Activated effector memory CD4-positive, alpha-beta T cell treated with anti-CD3 and anti-CD28 coated beads, Interleukin-2, amount 50 U/mL, for 16 hours (primary cell): ENCODE measurements at places on chromosomes 2 and 18.

GRCh38 chr2:203867561-203868200, at the start of gene CTLA4:
TSS of gene CTLA4 (plus strand) at chr2:203867771. CDS start at chr2:203867943, 172 bp downstream.
- no peak for DNase-seq

DNA sequence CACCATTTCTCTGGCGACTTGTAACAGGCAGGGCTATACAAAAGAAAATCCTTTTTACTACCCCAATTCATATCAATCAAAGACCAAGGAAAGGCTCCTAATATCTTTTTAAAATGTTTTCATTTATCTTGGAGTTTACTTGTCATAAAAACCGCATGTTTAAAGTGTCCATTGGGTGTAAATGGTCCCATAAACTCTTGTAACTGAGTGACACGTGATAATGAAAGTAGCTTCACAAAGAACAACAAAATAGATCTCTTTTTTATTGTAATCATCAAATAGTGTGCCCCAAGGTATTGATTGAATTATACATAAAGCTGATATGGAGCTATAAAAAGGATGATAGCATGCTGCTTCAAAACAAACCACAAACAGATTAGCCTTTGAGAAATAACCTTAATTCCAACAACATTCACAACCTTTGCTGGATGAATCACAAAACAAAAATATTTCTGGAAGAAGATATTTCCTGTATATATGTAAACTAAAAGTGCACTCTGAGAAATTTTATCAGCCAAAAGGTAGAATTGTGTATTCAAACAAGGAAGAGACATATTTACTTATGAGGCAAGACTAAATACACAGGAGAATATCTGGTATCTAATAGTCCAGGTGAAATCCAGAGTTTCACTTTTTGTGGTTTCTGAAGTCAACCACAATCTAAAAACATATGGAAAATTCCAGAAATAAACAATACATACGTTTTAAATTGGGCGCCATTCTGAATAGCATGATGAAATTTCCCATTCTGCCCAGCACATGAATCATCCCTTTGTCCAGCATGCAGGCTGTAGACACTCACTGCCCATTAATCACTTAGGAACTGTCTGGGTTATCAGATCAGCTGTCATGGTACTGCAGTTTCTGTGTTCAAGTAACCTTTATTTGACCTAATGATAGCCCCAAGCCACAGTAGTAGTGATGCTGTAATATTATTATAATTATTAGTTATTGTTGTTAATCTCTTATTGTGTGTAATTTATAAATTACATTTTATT, 237.5 kb downstream of the PIK3C3 start:
- no peak for DNase-seq

- no peak for DNase-seq
Observed at GRCh38 chr2:82198809-82199492, 1894.4 kb upstream of the LRRTM1 start.

DNA sequence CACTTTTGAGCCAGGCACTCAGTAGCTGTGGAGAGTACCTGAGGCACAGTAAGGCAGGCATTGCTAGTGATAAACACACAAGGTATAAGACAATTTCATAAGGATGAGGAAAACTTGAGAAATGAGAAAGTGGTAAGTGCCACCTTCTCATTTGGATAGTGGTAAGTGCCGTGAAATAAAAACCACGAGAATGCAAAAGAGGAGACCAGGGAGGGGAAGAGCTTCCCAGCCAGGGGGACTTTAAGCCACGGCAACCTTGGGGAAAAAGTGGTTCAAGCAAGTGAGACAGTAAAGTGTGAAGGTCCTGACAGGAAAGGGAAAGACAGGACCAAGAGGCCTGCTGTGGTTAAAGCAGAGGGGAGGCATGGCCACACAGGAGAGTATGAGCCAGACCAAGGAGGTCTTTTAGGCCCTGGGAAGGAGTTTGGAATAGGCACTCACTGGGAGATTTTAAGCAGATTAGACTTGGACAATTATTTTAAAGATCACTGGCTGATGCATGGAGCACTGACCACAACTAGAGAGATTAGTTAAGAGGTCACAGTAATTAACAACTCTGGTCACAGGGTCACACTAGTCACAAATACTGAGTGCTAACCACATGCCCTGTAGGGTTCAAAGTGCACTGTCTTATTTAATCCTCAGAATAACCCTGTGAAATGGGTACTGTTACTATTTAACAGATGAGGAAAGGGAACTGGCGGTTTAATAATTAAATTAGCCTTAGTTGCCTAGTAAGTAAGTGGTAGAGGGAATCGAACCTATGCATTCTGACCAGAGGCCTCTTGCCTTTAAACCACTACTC, 50.1 kb downstream of the THOC1 start:
- no peak for DNase-seq

GRCh38 chr2:107168141-107168540, 282.2 kb upstream of the ST6GAL2 start:
- no peak for DNase-seq

- DNase-seq: no peak
Observed at GRCh38 chr2:149928011-149928410, 340.4 kb upstream of the MMADHC start.

- DNase-seq: no peak
Observed at GRCh38 chr2:23940718-23941620, 706 bp downstream of the UBXN2A start.

DNA sequence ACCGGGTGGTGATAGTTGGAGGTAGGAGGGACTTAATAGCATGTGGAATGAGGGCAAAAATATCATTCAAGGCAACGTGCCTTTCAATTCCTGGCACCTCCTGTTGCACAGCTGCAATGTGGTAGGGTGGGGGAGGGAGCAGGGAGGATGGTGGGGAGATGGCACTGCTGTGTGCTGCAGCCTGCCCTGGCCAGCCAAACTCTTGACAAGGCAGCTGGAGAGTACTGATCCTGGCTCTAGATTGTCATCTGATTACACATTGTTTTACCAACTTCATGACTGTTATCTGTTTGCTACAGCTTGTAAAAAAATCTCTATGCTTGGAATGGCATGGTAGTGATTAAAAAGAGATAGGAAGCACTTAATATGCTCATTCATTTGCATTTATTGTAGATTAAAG, 47.7 kb downstream of the PLCL1 start:
- DNase-seq: no peak

- DNase-seq: no peak
Observed at GRCh38 chr2:26000561-26001082, 18.3 kb upstream of the KIF3C start.

GRCh38 chr2:86783615-86784339, 6.9 kb downstream of the CD8A start:
- DNase-seq: no peak

DNA sequence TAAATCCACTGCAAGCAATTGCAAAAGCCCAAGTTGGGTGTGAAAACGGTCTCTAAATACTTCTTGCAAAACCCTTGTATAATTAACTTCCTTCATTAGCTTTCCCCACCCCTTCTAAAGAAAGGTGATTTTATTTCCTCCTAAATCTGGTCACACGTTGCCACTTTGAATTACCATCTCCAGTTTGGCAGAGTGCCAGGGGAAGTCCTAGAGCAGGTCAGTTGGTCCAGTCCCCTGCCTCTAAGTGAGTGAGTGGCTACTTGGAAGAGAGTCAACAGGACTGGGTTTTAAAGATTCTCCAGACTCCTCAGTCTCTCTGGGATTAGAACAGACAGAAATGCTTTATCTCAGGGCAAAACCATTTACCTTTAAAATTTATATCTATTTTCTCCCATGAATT, 18.7 kb upstream of the LYPD6B start:
- DNase-seq: no peak

DNA sequence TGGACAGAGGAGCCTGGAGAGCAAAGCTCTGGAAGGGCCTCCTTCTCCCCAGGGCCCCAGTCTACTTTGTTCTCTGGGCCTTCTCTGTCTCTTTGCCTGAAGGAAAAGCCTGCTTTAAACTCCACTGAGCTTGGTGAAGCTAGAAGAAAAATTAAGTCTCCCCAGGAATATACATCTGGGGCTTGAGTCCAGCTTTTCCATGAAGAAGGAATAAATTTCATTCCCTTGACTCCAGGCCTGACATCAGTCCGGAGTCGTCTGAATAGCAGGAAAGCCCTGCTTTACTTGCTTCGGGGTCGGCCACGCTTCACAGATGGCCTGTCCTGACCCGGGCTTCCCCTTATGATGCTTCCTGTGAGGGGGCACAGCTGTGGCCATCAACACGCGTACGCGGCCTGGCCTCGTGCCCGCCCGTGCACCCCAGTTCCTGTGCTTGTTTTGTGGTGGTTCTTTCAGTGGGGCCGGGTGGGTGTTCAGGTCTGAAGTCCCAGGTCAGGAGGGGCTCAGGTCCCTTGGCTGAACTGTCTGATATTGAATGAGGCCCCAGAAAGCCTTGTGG, 73.6 kb downstream of the ACOXL start:
- DNase-seq: no peak

DNA sequence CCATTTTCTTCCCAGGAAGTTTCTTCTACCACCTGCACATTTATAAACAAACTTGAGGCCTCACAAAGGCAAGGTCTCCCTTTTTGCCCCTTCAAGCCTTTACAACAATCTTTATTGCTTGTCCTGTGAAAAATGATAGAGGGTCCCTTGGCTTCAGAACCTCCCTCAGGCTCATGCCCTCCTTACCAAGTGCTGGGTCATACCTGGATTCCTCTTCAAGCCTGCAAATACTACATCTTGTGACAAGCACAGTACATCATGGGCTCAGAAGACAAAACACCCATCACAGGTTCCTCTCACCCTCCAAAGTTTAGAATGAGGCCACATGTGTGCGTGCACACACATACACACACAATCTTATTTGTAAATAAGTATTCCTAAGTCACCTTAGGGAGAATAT, 9.1 kb downstream of the CAPN14 start:
- DNase-seq: no peak

GRCh38 chr2:227772932-227773331, 27.2 kb downstream of the SCYGR8 start:
- no peak for DNase-seq

GRCh38 chr2:33129263-33130053, 182.7 kb downstream of the LTBP1 start:
- DNase-seq: no peak

DNA sequence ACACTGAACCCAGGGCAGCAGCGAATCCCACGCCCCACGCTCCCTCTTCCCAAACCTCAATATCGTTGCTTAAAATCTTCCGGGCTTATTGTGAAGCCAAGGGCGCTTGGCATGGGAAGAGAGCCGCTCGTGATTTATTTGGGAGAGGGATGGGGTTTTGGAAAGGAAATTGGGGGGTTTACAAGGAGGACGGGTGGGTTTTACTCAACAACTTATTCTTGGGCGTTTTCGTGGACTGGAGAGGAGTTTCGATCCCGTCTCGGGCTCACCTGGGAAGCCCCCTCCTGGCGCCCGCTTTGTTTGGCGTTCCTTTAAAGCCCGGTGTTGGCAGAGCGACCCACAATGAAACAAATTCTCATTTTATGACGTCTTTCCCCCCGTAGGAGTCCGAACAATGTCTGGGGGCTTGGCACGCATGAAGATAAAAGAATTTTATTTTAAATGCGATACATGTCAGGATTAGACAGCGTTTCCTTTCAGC, 135.3 kb downstream of the INSIG2 start:
- DNase-seq: no peak

DNA sequence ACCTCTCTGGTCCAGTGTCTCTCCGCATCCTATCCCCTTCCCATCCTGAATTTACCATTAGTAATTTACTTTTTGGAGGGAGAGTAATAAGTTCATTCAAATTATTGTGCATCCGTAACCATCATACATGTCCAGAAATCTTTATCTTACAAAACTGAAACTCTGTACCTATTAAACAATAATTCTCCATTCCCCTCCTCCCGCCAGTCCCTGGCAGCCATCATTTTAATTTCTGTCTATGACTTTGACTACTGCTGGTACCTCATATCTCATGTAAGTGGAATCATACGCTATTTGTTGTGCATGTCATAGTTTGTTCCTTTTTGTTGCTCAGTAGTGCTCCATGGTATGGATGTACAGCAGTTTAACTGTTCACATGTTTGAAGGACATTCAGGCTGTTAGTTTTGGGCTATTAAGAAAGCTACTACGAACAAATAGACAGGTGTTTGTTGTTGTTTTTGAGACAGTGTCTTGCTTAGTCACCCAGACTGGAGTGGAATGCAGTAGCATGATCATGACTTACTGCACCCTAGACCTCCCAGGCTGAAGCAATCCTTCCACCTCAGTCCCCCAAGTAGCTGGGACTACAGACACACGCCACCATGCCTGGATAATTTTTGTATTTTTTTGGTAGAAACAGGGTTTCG, 2.0 kb downstream of the LIMS1 start:
- no peak for DNase-seq

DNA sequence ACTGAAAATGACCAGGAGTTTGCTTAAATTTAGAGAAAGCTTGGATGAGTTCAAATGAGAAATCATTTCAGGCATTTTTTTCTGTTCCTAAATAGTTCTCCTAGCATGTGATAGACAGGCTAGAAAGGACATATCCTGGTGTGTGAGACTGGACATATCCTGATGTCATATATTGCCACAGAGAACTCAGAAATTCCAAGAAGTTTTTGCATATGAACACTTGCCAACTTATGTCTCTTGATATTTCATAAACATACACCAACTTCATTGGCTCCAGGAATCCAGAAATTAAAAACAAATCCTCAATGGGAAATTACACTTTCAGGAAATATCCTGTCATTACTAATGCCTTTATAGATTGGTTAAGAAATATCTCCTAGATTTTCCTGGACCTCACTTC, 2.9 kb upstream of the SERPINB4 start:
- DNase-seq: no peak

GRCh38 chr2:149422991-149423338, 92.6 kb downstream of the LYPD6 start:
- no peak for DNase-seq

DNA sequence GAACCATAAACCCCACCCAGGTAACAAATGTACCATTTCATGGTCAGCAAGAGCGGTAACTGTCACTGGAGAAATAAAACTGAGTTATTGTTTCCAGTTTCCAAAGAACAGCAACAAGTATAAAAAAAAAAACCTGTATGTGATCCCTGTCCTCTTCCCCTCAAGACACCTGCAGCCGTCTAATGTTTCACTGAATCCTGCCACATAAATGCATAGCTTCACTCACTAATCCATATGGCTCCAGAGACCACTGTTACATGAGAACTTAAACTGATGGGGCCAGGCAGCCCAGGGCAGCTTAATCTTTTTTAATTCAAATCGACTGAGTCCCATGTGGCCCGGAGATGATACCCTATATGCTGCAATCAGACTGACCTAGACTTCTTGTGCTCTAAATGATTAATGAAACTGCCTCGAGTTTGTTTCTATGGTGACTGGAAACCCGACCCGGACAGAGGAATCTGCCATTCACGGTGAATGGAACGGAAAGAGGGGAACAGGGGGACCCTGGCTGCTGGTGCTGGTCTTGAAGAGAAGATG, 60.9 kb upstream of the SIX2 start:
- no peak for DNase-seq

DNA sequence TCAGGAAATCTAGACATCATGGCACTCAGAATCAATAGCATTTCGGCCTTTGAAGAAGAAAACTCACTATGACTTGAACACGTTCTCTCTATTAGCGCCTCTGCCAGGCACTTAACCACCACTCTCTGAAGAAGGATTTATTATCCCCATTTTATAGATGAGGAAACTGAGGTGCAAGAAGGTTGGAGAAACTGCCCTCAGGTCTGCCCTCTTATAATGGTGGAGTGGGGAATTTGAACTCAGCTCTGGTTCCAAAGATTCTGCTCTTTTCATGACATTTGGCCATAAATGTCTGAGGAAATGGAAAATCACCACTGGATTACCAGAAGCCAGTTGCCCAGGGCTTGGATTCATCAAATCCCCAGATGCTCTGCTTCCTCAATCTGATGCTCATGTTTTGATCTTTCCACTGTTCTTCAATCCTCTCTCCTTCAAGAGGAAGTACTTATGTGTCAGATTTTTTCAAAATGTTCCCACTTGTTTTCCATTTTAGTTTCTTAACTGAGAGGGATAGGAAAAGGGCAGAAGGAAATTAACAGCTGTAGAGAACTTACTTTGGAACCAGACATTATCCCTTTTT, 68.1 kb downstream of the ANTXR1 start:
- no peak for DNase-seq
